MCF 10A (cell line): ENCODE measurements at places on chromosomes 7 and 10. TPM values are rescaled to one million over a fixed set of nuclear protein-coding genes. Genes with fewer than 3 reads are reported as not detected.
A peak's percentile ranks its signal among the peaks of the same experiment; 100 is the strongest.

GRCh38 chr10:28922861-28923260 lies 245.5 kb downstream of the BAMBI start:
- no peak for DNase-seq

- DNase-seq: no peak
These were observed 28.2 kb upstream of the AKAP9 start for GRCh38 chr7:91912494-91912893.

DNA sequence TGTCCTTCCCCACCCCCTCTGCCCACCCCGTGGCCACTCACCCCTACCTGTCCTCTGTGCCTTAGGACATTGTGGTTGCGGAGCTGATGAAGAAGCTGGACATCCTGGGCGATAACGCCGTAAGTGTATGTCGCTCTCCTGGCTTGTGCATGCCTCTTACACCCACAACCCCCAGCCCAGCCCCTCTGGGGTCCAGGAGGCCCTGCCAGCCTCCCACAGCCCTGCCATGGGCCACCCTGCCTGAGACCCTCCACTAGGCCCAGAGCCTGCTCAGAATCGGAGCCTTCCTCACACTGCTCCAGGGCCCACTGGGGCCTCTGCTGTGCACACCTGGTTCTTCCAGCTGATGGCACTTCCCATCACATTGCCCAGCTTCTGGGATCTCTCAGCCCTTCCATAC lies 36.8 kb upstream of the DPYSL4 start:
- DNase-seq: no peak

GRCh38 chr7:42913591-42913990 lies 1.7 kb upstream of the C7orf25 start:
- no peak for DNase-seq

GRCh38 chr7:151226560-151226874 lies 488 bp downstream of the ABCF2 start:
- DNase-seq: no peak

- no peak for DNase-seq
These were observed 174.3 kb downstream of the FANK1 start for GRCh38 chr10:126070476-126071215.

DNA sequence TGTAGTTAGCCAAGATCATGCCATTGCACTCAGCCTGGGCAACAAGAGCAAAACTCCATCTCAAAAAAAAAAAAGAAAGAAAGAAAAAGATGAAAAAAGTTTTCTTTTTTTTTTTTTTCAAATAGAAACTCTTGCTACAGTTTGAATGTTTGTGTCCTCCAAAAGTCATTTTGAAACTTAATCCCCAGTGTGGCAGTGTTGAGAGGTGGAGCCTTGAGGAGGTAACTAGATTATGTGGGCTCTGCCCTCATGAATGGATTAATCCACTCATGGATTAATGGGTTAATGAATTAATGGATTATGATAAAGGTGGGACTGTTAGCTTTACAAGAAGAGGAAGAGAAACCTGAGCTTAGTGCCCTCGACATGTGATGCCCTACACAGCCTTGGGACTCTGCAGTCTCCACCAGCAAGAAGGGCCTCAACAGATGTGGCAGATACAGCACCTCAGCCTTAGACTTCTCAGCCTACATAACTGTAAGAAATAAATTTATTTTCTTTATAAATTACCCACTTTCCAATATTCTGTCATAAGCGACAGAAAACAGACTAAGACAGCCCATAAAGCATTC lies 25.1 kb downstream of the CPEB3 start:
- no peak for DNase-seq

DNA sequence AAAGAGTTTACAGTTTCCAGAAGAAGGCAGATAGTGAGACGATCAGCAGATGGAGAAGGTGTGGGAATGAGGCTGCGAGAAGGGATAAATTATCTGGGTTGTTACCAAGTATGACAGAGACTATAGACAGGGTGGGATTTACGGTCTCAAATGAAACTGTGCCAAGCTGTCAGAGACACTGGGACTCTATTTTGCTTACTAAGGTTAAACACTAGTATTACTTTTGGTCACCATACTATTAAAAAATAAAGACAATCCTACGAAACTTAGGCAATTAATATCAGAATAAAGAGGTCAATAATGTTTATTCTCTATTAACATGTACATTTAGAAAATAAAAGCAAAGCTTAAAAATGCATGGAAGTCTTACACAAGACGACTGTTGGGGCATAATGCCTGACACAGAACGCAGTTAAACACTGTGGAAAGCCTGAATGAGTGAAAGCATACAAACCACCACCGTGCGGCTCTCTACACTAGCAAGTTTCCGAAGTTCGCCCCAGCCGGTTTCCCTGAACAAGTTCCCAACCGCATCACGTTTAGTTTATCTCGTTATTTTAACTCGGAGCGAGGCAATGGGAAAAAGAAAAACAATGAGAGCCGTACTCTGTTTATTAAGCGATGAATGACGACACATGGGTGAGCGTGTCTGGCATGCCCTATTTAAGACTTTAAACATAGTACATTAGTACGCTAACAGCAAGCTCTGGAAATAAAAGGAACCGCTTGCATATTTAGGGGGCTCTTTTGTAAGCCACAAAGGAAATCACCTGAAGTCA lies 909 bp upstream of the CC2D2B start:
- DNase-seq: peak; percentile 68

The SYT15B gene
- 0.07 TPM in 1 of 2 replicates, not detected in the other for total RNA-seq

The CALHM2 gene
- total RNA-seq: 4.2 TPM in 2 replicates
